ENCODE measurements at places on chromosomes 1 and 21.

DNA sequence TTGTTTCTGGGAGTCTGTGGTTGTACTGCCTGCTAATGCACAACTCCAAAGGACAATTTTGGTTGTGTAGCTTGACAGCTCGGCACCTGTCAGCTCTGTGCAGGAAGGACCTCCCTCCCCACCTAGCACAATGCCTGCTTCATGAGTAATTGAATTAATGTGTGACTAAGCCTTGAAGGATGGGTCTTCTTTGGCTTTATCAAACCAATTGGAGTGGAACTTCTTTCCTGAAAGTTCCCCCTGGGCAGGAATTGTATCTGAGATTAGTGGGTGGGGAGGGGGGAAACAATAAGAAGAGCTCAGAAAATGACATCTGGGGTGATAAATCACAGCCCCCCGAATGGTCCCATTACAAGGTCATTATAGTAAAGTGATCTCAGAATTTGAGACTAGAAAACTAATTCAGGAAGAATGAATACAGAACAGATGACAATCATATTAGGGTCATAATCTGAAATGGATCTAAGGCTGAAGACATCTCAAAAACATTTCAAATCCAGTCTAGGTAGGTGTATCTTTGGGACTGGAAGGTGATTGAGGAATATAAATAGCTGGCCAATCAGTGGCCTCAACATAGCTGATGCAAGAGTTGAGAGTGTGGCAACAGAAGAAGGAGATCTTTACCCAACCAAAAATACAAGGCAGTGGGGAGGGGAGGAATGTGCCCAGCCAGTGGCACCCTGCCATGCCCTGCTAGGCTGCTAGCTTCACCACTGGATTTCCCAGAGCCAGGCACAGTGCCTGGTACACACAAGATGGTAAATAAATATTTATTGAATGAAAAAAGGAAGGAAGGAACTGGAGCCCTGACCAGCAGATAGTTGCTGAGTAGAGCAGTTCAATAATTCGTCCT, 10.1 kb upstream of the SESN2 start:
- DNase-seq = peak; percentile 49

DNA sequence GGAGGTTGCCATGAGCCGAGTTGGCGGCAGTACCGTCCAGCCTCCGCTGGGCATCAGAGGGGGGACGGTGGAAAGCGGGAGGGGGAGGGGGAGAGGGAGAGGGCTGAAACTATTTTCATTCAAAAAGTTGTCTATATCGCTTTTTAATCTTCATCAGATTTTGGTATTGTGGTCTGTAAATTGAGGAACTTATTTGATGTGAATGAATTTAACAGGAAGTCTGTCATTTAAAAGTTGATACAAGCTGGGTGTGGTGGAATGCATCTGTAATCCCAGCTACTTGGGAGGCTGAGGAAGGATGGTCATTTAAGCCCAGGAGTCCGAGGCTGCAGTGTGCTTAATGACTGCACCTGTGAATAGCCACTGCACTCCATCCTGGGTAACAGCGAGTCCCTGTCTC, 3.0 kb upstream of the EPHX4 start:
- DNase-seq = no peak

DNA sequence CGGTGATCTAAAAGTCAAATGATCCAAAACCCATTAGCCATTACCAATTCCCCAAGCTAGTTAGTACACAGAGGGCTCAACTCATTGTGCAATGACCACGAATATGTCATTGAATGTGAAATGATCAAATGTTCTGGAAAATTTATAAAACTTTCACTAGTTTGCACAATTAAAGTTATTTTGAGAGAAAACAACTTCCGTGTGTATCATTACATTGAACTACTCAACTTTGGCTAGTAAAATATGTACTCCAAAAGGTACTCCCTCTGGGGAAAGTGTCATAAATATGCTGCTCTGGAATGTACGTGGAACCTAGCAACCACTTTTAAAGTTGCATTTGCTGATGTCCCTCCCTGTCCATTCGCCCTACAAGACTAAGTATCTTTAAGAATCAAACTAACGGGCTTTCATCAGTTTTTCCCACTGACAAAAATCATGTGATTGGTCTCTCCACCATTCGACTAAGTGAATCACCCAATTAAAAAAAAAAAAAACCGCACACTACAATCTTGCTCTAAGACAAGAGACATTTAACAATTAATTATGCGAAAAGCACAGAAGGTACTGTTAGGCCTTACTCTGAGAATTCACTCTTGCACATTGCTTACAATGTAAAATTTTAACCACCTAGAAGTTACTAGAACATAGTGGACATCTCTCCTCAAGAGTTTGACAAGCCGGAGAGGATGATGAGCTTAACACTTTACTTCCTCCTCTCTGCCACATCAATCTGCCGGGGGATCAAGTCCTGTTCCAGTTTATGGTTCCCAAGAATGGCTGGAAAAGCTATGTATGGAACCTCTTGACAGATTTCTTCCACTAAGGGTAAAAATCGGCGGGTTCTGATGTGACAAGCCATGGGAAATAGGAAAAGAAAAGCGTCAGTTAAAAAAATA, 1.2 kb downstream of the ACBD3 start:
- DNase-seq = no peak

DNA sequence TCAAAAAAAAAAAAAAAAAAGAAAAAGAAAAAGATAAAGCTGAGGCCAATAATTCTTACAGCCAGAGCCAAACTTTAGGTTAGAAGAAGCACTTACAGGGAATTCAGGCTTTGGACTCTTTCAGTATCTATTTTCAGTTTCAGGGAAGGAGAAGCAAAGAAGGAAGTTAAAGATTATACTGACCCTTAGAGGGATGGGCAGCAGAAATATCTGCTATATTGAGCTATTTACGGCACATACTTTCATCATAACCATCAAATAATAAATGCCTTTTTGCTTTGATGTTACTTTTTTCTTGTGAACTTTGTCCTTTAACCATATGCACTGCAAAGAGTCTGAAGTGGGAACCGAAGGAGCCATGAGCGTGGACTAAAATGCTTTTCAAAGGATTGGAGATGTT, 42.0 kb downstream of the TM2D1 start:
- DNase-seq = no peak

- DNase-seq = no peak
Observed at GRCh38 chr1:192045131-192045530, 113.1 kb upstream of the RGS18 start.

DNA sequence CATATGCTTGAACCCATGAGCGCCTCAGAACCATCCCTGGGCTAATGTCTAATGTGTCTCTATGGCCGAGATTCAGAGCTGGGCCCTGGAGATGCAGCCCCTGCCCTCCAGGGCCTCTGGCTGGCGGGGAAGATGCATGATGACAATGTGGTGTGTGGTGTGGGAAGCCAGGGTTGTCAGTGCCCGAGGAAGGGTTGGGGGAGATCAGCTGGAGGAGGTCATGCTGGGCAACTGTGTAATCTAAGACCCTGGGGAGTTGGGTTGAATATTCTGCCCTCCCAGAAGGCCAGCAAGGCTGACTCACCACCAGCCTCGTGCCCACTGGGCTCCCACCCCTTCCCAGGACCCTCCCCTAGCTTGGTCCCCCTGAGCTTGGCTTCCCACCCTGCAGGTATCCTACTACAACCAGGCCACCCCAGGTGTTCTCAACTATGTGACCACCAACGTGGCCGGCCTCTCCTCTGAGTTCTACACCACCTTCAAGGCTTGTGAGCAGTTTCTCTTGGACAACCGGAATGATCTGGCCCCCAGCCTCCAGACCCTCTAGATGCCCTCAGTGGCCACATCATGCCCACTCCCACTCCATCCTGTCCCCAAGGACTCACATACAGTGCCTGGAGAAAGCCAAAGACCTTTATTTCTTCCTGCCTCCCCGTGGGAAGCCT, 14.6 kb downstream of the FAM151A start:
- no peak for DNase-seq

All from DMS79 treated with DMSO at 0.1 percent for 48 hours (cell line).